Left ventricle myocardium superior (tissue), 1 donor: ENCODE measurements at places on chromosomes 5 and 9.

GRCh38 chr9:126327006-126327713 lies 531 bp downstream of the MVB12B start:
- DNase-seq = peak; percentile 38

DNA sequence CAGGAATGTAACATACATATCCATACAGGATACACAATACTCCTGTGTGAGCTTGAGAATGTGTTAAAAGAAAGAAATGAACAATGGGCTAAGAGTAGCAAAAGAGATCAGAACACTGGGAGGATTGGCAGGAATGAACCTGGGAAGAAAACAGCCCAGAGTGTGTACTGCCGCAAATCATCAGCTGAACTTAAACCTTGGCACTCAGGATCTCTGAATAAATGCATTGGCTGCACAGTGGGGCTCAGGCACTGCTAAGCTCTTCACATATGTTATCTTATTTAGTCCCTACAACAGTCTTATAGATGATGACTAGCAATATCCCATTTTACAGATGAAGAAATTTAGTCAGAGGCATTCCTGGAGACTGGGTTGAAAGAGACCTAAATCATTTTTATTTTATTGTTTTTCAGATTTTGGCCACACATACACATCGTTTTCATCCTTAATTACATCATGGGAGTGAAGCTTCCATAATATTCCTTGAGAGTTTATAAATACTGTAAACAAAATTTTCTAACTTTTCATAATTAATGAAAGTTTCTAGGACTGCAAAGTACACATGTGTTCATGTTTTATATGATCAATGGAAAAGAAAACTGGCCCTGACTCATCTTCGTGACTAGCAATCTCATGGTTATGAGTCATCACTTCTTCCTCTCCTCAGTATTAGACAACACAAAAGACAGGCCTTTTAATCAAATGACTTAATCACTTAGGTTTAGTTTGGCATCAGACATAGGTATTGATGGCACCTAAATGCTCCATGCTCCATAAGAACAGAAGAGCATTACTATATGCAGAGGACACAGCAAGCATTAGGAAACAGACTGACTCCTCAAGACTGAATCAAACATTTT lies 59.2 kb downstream of the CDH18 start:
- DNase-seq = no peak

GRCh38 chr5:149776361-149777305 lies 46.5 kb downstream of the PPARGC1B start:
- DNase-seq = no peak

DNA sequence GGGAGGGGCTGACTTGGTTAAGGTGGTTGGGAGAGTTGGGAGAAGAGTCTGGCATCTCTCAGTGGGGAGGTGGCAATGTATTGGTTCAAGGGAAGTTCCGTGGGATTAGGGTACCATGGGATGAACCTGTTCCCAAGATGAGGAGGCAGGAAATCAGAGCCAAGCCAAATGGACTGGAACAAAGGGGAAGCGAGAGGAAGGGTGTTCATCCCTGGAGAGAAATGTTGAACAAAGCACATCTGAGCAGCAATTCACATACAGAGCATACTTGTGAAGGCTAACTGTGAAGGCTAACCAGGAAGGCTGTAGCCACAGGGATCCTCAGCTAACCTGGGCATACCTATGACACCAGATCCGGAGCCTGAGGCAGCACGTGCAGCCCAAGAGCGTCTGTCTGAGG lies 214.0 kb downstream of the MCTP1 start:
- no peak for DNase-seq

- DNase-seq = no peak
These were observed 230.8 kb downstream of the ENC1 start for GRCh38 chr5:74409712-74410111.

- no peak for DNase-seq
These were observed 5.5 kb downstream of the ANGPTL2 start for GRCh38 chr9:127116957-127117356.

DNA sequence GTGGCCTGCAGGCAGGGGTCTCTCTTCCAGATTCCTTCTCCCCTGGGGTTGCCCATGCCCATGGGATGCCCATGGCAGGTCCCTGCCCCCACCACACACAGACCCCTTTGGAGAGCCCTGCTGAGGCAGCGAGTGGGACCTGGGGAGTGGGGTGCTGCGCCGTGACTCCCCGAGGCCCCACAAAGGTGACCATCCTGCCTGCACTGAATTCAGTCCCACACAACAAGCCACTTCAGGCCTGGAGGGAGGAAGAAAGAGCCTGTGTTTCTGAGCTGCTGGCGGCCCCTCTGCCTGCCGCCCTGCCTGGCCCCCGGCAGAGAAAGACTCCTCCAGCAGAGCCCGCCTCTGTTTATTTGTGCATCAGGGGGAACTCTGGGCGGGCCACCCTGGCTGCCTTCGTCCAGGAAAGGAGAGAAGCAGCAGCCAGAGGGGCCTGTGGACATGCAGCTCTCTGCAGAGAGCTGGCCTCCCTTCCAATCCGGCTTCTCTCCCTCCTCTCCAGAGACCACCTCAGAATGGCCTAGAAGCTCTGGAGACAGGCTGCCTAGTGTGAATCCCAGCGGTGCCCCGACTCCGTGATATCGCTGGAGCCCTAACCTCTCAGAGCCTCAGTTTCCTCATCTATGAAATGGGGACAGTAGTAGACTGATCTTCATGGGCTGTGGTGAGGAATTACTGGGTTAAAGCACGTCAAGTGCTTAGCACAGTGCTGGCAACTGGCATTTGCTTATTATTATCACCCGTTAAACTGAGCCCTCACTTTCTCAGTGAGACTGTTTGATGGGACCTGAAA lies 72.9 kb downstream of the COL27A1 start:
- no peak for DNase-seq

- DNase-seq = no peak
These were observed 120.2 kb upstream of the GRHPR start for GRCh38 chr9:37302277-37302676.

DNA sequence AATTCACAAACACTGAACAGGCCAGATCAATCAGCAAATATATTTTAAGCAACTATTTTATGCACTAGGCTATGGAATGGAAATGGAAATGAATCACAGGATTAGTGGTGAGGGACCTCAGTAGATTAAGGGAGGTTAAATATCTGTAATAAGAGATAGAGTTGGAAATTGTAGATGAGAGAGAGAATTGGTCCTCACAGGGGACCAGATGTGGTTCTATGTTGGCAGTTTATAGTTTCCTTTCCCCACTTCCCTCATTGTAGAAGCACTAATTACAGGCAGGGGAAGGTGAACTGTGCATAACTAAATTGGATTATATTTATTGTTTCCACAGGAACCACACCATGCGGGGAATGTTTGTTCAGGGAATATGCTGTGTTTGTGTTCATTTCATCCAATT lies 496.2 kb downstream of the ARHGEF28 start:
- no peak for DNase-seq

- DNase-seq = no peak
These were observed 182.5 kb downstream of the CDK5RAP2 start for GRCh38 chr9:120397453-120397852.

DNA sequence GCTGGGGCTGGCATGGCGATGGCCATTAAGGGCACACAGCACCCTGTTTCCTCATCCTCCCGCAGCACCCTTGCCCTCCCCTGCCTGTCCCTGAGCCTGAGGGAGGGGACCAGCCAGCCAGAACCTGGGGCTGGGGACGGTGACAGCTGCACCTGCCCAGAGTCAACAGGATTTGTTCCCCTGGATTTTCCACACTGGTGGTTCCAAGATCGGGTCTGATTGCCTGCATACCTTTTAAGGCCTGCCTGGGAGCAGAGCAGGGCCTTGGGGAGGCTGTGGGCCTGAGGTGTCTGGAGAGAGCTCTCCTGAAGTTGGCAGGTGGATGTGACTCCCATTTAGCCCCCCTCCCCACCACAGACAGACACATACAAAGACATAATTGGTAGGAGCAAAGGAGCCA lies 61.0 kb upstream of the C5orf58 start:
- DNase-seq = no peak

DNA sequence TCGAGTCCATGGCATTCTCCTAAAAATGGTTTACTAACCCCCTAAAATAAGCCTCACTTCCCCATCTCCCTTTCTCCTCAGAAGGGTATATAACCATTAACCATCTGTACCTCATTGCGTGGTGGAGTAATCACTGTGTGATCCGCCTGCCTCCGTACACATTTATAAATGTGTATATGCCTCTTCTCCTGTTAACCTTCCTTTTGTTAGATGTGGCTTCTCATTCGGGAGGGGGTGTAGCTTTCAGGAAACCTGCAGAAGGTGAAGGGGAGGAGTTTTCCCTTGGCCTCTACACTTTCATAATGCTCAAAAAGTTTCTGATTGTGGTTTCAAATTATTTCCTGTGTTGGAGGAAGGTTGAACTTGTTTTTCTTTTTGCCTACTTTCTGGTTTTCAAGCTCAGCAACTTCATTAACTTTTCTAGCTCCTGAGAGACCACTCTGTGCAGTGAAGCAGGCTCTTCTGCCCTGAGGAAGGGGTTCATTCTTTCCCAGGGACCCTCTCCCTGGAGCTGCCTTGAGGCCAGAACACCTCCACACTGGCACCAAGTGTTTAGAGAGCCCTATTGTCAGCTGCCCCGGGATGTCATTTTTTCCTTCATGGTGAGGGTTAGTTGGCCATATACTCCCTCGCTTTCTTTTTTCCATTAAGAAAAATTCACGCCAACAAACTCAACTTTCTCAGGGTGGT lies 46.9 kb downstream of the RASGRF2 start:
- DNase-seq = no peak

DNA sequence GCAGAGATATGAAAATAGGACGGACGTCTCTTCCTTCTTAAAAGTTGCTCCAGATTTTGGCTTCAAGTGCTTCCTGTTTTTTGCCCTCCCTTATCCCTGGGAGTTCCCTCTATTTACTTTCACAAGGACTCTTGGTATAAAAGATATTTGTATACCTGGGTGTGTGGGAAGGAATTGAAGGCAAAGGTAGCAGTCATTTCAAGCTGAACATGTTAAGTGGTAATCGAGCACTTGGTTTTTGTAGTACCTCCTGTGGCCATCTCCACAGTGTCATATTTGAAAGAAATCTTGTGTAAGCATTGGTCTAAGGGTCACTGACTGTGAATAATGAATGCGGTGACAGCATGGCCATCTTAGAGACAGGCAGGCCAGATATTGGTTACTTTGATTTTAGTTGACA lies 593.6 kb downstream of the MTRR start:
- no peak for DNase-seq

GRCh38 chr5:157066080-157066479 lies 7.2 kb upstream of the HAVCR1 start:
- DNase-seq = no peak

DNA sequence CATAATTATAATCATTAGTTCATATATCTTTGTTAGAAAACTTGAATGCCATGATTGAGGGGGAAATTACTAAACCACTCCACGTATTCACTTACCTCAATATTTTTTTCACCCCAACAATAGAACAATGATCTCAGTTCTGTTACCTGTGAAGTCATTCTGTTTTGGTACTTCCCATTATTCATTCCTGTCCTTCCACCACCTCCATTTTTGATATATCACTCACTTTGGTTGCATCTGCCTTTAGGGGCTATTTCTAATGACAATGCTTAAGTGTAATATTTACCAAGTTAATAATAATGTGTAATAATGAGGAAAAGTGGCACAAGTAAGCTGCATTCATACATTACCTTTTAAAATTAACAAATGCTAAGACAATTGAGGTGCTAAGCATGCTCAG lies 218.4 kb downstream of the SPATA31D1 start:
- DNase-seq = no peak

DNA sequence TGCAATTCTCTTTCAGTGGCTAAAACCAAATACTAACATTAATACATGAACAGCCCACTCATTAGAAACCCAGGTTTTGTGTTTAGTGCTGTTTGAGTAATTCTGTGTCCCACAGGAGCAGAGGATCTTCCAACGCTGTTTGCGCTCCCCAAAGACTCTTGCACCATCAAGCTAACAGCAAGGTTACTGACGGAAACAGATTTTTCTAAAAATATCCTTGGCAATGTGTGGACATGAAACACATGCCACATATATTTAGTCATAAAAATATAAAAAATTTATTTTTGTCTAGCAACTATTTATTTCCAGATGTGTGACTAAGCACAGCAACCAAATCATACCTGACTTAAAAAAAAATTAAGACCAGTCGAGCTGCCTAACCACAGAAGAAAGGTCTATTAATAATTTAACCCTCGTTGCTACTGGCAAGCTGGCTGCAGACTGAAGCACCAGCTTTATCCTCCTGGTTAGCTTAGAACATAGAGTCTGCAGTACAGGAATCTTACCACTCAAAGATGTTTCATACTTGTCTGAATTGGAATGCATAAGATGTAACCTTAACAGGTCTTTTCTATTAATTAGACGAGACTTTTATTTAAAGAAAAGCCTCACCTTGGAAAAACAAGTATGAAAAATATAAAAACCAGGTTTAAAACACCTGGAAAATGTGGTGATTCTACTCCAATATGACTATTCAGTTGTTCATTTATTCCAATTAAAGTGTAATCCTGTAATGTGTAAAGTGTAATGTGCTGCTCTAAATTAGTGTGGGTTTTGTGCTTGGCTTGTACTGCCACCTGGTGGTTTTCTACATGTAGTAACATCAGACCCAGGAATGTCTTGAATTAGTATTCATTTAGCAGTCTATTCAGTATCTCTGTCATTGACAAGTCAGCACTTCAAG lies 272.5 kb downstream of the EPB41L4A start:
- no peak for DNase-seq

DNA sequence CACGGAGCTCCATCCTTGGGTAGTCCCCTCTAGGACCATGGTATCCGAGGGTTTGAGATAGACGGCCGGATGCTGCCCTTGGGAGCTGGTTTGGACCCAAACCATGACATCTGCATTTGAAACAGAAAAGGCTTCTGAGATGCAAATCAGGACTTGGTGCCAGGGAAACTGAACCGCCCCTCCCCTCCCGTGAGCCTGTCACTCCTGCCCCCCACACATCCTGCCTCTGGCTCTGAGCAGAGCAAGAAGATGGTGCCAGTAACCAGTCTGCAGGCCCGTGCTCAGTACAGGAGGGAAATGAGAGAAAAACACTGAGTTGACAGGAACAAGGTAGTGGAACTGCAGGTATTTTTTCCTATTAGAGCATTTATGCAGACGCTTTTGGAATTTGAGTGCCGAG lies 18.6 kb downstream of the ARPC5L start:
- DNase-seq = no peak

DNA sequence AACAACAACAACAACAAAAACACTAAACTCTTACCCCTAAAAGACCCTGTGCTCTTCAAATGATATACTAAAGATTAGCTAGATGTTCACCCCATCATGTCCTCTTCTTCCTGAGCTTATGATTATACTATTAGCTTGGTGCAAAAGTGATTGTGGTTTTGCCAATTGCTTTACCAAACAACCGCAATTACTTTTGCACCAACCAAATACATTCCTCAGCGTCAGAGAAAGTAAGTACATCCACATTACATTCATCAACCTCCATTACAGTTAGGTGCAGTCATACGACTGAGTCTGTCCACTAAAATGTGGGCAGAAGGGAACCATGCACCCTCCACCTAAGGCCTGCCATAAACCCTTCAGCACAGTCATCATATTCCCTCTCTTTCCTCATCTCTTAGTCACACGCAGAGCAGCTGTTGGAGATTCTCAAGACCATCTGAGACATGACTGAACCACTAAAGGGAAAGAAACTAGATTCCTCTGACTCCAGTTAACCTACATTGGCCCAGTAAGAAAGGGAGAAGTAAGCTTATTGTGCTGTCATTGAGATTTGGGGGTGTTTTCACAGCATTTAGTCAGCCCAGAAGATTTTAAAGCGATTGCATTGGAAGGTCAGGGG lies 181.6 kb upstream of the TLE4 start:
- DNase-seq = no peak

GRCh38 chr5:7245121-7245651 lies 150.8 kb upstream of the ADCY2 start:
- no peak for DNase-seq
